ENCODE measurements at places on chromosomes 7 and 10.

DNA sequence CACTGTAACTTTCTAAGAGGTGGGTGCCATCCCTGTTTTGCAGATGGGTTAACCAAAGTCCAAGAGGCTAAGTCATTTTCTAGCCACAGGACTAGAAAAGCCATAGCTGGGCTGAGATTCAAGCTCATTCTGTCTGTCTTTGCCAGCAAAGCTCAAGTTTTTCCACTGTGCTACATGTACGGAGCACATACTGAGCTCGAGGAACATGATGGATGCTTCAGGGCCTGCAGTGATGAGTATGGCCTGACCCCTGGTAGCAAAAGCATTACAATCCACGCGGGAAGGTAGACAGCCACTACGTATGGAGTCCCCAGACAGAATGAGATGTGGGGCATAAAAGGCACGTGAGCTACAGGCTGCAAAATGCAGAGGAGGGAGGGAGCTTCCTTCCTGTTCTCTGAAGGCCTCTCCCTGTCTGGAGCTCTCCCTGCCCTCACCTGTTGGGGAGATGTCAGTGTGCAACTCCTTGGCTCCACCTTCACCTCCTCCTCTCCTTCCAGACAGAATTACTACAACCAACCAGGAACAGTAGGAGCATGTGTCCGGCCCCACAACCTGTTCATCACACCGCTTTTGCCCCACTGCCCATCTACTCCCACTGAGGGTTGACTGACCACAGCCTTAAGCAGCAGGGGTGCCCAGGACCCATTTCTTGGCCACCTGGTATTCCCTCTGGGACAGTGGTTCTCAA lies 16.4 kb downstream of the ITPRIP start:
- DNase-seq: no peak

DNA sequence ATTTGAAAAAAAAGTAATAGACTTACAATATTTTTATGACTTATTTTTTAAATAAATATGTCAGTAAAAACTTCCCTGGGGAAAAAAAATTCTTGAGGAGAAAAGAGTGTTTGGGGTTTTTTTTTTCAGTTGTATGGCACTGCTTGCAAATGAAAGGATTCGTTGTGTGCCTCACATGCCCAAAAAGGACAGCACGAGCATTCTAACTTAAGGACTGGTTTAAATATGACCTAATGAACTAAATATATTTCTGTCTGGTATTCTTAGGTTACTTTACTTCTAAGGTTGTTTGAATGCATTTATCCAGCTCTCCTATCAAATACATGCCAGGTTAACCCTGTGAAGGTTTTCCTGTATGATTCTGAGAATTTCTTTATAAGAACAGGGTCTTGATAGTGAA lies 988 bp upstream of the CD36 start:
- DNase-seq: no peak

DNA sequence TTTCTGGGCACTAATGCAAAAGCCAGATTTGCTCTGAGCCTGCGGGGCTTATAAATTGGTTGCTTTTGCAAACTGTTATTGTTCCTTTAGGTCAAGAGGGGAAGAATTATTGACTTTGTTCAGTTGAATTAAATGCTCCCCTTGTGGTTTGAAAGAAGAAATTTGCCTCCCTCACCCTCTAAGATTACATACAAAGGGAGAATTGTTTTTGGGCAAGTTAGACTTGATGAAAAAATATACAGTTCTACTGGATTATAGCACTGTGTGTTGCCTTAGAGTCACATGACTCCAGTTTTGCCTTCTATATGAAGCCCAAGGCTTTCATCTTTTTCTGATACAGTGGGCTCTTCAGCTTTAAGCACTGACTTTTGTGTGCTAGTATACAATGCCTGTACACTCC lies 1265.8 kb upstream of the LRRTM3 start:
- no peak for DNase-seq

DNA sequence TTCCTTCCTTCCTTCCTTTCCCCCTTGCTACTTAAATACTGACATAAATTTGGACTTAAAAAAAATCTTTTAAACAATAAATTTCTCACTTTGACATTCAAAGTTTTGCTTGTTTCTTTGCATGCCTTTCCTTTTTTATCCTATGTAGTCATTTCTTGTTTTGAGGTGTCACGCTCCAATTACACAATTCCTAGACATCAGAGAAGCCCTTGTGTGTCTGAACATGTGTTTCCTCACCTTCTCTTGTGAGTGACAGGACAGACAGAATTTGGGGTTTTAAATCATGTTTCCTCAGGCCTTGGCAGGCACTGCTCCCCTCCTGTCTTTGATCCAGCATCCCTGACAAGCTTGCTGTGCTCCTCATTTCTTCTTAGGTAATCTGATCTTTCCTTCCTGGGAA lies 91.3 kb downstream of the CYTH3 start:
- no peak for DNase-seq

- DNase-seq: no peak
Measured at GRCh38 chr7:88151119-88151790, 68.6 kb downstream of the SRI start.

All from SK-N-DZ (cell line).